ENCODE measurements at places on chromosomes 16 and 17.

DNA sequence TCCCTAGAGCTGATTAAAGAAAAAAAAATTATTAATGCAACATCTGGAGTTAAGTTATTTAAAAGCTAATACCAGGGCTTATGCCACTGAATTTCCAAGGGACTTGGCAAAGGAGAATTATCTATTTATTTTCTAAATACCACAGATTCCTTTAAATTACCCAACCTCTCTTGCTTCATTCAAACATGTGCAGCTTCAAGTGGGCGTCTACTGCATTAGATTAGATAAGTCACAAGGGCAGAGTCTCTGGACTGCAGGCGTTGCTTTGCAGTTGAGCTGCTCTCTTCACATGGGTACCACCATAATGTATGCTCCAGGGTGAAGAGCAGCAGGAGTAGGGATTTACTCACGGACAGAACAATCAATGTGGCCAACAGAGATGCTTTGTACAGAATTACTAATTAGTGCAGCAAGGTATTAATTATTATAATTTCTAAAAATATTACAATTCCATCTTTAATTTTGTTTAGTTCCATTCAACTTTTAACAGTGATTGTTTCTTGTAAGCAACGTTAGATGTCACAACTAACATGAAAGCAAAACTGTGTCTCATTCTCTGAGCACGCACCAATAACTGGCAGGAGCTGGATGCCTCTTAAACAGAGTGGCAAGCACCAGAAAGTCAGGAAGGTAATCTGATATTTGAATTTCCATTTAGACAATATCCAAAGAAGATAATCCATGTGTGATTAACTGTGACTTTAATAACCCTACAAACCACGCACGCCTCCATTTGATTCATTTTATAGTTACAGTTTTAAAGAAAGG, 214.2 kb downstream of the STX8 start:
- no peak for DNase-seq

GRCh38 chr17:73815474-73815873, 171.2 kb upstream of the SDK2 start:
- no peak for DNase-seq

DNA sequence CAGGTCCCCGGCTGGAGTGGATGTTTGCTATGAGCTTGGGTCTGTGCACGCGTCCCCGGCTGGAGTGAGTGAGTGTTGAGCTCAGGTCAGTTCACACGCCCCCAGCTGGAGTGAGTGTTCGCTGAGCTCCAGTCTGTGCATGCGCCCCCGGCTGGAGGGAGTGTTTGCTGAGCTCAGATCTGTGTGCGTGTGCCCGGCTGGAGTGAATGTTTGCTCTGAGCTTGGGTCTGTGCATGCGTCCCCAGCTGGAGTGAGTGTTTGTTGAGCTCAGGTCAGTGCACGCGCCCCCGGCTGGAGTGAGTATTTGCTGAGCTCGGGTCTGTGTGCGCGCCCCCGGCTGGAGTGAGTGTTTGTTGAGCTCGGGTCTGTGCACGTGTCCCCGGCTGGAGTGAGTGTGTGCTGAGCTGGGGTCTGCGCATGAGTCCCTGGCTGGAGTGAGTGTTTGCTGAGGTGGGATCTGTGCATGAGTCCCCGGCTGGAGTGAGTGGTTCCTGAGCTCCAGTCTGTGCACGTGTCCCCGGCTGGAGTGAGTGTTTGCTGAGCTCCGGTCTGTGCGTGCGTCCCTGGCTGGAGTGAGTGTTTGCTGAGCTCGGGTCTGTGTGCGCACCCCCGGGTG, 284.2 kb downstream of the SNX29 start:
- no peak for DNase-seq

- DNase-seq: no peak
These were observed 2.5 kb upstream of the CCL2 start for GRCh38 chr17:34252444-34253138.

DNA sequence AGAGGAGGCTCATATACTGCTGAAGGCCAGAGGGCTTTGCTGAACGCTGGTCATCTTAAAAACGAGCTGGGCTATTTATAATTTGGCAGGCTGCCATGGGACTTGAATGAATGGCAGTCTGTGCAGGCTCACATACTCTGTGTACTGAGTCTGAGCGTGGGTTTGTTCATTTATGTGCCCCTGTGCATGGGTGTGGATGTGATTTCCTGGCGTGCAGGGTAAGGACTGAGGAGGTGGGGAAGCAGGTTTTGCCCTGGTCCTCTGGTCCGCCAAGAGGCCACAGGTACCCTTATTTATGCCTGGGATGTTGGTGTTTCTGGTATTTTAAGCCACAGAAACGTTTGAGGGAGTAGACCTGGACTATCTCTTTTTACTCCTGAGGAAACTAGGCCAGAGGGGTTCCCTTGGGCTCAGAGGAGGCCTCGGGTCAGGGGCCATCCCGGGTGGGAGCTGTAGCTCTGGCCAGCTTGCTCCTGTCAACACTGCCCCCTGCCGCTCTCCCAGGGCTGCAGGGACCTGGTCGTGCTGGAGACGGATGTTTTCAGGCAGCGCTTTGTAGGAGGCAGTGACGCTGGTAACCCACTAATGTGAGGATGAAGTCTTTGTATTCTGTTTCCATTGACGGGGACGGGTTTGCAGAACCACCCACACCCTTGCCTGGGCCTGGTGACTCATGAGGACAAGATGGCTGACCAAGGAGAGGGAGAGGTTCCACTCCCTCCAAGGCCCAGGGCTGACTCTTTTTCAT, 184.4 kb downstream of the MSI2 start:
- DNase-seq: no peak

DNA sequence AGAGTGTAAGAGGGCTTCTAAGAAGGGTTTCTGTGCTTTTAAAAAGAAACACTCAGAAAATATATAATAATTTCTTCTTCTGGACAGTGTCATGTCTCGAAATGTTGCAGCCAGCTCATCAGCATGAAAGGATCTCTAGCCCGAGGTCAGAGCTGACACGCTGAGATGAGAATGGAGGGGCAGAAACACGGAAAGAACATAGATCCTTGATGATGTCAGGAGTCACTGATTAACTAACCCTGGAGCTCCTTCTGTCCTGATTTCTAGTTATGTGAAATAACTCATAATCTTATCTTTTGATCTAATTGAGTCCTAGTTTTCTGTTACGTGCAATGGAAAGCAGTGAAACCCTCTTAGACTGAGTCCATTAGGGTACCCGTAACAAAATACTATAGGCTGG, 10.3 kb upstream of the TOX3 start:
- no peak for DNase-seq

GRCh38 chr17:35052241-35052610, 11.3 kb downstream of the RFFL start:
- no peak for DNase-seq

DNA sequence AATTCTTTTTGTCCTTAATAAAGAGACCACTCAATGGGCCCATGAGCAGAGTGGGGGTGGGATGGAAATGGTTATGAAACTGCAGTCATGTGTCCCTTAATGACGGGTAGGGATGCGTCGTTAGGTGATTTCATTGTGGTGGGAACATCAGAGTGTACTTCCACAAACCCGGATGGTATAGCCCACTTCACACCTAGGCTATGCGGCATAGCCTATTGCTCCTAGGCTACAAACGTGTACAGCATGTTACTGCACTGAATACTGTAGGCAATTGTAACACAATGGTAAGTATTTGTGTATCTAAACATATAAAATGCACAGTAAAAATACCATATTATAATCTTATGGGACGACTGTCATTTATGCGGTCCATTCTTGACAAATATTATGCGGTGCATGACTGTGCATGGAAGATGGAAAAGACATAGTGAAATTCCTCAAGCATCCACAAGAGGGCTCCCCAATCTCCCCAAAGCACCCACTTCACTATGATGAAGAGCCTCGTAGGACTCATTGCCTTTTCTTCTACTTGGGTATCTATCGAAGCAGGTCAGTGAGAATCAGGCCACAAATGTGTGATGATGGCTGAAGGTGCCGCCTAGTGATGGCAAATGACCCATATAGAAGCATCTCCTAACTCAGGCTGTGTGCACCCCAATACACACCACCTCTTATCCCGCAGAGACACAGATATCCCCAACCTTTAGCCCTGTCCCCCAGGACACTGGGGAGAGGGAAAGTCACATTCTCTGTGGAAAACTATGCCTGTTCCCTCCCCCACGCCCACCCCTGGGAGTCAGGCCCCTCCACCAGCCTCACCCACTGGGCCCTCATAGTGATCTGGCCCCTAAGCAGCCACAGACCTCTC, 43.5 kb downstream of the TBX21 start:
- DNase-seq: no peak

- no peak for DNase-seq
These were observed 6.7 kb downstream of the TRPV1 start for GRCh38 chr17:3602499-3602898.

- DNase-seq: no peak
These were observed 8.0 kb downstream of the TBC1D24 start for GRCh38 chr16:2482708-2483534.

- no peak for DNase-seq
These were observed 29.9 kb downstream of the SMARCE1 start for GRCh38 chr17:40617678-40618240.

DNA sequence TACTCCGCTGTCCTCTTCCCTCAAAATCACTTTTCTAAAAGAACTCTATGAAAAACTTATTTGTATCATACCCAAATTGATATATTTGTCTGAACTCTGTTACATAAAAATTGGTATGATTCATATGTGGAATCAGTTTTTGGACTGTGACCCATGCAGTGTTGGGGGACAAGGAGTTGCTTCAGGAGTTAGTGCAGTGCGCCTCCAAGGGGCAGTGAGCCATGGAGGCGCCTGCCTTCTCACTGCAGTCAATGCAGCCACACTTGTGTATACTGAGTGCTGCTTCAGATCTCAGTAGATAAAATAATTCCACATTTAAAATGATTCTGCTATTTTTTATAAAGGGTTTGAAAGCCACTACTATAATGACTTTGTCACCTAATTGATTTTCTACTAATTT, 32.5 kb downstream of the DGKE start:
- no peak for DNase-seq

DNA sequence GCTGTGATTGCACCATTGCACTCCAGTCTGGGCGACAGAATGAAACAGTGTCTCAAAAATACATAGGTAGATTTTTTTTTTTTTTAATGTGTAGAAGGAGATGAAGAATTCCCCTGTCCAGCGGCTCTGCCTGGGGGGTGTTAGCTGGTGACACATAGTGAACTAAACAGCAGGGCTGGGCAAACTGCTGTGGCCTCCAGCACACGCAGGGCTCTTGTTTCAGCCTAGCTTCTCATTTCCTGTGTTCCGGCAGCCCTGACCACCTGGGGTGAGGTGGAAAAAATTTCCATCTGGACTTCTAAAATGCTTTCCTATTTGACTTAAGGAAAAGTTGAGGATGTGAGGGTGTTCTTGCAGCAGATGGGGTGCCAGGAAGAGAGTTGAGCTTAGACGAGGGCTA, 33.3 kb upstream of the RGS9 start:
- DNase-seq: no peak

GRCh38 chr17:1563786-1564613, 1.4 kb upstream of the PITPNA start:
- no peak for DNase-seq

DNA sequence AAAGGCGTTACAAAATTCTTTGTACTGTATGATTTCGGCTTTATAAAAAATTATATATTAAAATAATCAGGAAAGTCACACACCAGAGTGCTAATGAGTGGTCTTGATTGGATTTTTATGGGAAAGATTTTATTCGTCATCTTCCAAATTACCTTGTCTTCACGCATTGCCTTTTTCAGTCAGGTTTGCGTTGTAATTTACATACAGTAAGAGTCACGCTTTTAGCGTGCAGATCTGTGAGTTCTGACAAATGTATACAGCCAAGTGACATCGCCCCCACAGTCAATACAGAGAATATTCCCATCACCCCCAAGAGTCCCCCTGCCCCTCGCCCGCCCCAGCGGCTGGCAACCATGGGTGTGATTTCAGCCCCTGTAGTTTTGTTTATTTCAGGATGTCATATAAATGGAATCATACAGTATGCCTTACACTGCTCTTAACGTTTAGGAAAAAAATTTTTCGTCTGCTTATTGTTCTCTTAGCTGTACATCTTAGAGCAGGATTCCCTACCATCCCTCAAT, 157.7 kb downstream of the CMIP start:
- DNase-seq: no peak

DNA sequence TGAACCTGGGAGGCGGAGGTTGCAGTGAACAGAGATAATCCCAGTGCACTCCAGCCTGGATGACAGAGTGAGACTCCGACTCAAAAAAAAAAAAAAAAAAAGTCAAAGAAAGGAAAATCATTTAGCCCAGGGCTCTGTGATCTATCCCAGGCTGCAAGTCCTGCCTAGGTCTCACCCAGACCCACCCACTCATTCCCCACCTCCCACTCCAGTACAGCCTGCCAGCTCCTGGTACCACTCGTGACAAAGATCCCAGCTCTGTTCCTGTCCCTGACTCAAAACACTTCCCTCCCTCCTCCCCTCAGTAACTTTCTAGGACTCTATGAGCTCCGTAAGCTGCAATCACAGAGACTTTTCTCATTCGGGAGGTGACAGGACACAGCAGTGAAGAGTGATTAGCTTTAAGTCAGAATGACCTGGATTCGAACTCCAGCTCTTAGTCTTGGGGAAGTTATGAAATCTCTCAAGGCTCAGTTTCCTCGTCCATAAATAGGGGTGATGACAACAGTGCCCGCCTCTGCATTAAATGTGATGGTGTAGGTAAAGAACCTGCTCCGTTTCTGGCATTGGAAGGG, 28.0 kb upstream of the MRPS23 start:
- no peak for DNase-seq

DNA sequence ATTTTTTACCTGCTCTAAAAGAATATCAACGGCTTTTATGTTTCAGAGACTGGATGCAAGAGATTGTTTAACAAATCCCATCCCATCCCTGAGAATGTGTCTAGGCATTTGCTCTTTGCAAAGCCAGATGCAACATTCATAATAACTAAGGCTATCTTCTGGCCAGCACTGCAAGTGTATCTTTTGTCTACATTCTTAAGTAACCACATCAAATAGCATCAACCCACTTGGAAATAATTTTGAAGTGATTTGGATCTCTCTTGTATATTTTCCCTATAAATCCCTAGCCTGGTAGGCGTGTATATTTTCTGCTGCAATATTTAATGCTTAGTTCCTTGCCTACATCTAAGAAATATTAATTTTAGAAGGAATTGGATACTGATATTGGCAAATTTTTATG, 64.3 kb downstream of the PIGL start:
- no peak for DNase-seq

DNA sequence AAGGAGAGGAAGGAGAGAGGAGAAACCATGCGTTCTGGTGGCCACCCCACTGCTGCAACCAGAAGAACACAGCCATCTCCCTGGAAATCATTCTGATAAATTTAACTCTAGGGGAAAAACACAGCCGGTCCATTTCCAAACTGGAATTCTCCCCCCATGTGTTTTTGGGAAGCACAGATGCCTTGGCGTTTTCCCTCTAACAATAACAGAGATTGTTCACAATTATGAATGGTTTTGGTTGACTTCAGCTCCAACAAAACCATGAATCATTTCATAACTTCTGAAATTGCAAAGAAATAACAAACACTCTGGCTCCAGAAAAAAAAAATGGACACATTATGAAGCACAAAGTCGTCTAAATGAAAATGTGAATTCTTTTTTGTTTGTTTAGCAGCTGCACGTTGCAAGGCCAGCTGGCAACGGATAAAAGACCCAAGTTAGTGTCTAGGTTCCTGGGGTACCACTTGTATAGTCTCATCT, 46.2 kb downstream of the GNAO1 start:
- DNase-seq: no peak

Data from type B pancreatic cell (in vitro differentiated cells).